ENCODE measurements at places on chromosomes 7 and 10. TPM values are rescaled to one million over a fixed set of nuclear protein-coding genes. Genes with fewer than 3 reads are reported as not detected.
A peak's percentile ranks its signal among the peaks of the same experiment; 100 is the strongest.

POLL gene
- total RNA-seq = 34.8 TPM

AOAH gene
- 18.8 TPM for total RNA-seq

GHRHR gene
- not detected for total RNA-seq

PRLHR gene
- not detected for total RNA-seq

RHOBTB1 gene
- not detected for total RNA-seq

- DNase-seq = no peak
- peaks cover 65% of the 10 kb centered on the region for H3K4me1 ChIP-seq
- peaks cover 16% of the 10 kb centered on the region for H3K36me3 ChIP-seq
- no peak overlapping the region for H3K4me3 ChIP-seq
Observed at GRCh38 chr7:104960741-104961448, 53.1 kb upstream of the KMT2E start.

- peak; percentile 9 for DNase-seq
- H3K27me3 ChIP-seq = peaks cover 15% of the 10 kb centered on the region
- no peaks in the 10 kb centered on the region for H3K36me3 ChIP-seq
Observed at GRCh38 chr7:22001345-22002004, 55.8 kb upstream of the CDCA7L start.

DNA sequence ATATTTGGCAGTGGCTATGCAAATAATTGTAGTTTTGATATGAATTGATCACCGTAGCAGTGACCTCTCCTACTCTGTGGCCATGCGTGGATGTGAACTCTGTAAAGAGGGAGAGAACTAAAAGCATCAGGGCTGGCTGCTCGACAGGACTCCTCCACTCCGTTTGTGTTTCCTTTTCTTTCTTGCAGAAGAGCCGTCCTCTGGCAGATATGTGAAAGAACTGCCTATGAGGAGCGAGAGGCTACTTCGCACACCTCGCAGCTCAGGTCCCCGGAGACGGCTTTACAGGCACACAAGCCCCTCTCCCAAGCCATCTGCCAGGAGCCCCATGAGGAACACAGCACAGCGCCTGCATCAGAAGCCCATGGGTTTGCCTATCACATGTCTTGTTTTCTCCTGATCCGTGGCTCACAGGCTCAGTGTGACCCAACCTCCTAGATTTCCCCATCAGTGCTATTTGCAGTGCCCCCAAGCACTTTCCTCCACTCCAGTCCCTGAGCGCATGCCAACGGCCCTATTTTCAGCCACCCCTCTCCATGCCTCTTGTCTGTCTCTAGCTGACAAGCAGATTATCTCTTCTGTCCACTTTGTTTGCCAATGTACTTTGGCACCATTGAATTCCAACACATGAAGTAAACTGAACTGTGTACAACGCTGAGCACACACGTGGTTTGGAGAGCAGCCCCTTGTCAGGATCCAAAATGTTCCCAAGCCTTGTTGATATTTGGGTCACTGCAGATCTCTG, 164.3 kb upstream of the AKR1E2 start:
- H3K27me3 ChIP-seq = peaks cover 40% of the 10 kb centered on the region
- H3K4me3 ChIP-seq = no peak overlapping the region

DNA sequence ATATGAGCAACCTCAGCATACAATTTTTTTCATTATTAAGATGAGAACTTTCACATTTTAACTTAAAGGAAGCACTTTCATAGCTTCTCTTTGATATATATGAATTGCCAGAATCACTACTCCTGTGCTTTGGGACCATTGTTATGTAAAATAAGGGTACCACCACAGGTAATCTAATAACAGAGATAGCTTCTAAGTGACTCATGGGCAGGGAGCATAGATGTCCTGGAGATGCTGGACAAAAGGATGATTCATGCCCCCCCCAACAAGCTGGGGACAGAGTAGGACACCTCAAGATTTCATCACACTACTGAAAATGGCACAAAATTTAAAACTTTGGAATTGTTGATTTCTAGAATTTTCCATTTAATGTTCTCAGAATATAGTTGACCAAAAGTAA, 641.1 kb downstream of the PCDH15 start:
- H3K4me1 ChIP-seq = no peaks in the 10 kb centered on the region
- H3K36me3 ChIP-seq = no peaks in the 10 kb centered on the region
- no peak overlapping the region for H3K27ac ChIP-seq
- no peak for DNase-seq
- H3K4me3 ChIP-seq = no peak overlapping the region

DNA sequence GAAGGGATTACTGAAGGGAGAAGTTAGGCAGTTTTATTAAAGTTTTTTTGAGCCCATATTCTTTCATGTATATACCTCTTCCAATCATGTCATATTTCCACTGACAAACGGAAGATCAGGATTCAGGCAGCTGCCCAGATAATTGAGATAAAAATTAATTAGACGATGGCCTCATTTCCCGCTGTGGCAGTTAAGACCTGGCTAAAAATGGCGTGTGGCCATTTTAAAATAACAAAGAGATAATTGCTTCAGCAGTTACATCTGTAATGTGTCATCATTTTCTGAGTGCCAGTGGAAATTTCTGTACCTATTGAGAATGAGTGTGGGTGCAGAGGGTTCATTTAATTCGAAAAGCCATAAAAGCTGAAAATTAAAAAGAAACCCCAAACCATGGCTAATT, 215.1 kb downstream of the STK31 start:
- H3K27ac ChIP-seq = no peak overlapping the region
- no peak for DNase-seq
- no peaks in the 10 kb centered on the region for H3K4me1 ChIP-seq
- H3K36me3 ChIP-seq = no peaks in the 10 kb centered on the region
- peaks cover 15% of the 10 kb centered on the region for H3K27me3 ChIP-seq

DNA sequence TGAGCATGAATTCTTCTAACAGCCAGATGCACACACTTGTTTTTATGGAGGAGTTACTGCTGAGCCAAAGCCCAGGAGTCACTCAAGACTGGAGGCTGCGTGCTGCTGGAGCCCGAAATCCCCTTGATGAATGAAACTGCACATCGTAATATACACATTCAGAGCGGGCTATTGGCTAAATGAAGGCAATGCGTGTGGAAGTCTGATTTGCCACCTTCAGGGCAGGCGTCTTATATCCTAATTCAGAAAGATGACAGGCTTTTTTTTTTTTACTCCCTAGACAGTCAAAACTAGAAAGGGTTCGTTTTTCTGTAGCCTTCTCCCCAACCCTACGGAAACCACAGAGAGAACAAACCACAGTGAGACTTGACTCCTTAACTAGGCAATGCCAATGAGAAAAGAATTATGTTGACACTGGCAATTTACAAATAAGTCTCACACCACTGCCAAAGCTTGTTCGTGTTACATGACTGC, 227.2 kb upstream of the KLF14 start:
- DNase-seq = peak; percentile 87
- H3K36me3 ChIP-seq = peaks cover 51% of the 10 kb centered on the region
- peak overlapping the region; percentile 81 for H3K4me3 ChIP-seq
- no peaks in the 10 kb centered on the region for H3K27me3 ChIP-seq
- peaks cover 58% of the 10 kb centered on the region for H3K4me1 ChIP-seq

- no peak overlapping the region for H3K4me3 ChIP-seq
- H3K4me1 ChIP-seq = no peaks in the 10 kb centered on the region
- no peak overlapping the region for H3K27ac ChIP-seq
- DNase-seq = no peak
Observed at GRCh38 chr10:64101606-64102263, 580.5 kb downstream of the REEP3 start.

FRMD4A gene
- 0.50 TPM for total RNA-seq

GRCh38 chr10:73494877-73495225, 973 bp downstream of the PPP3CB start:
- H3K27ac ChIP-seq = peak overlapping the region; percentile 90
- peak overlapping the region; percentile 95 for H3K4me3 ChIP-seq
- no peak for DNase-seq
- no peaks in the 10 kb centered on the region for H3K27me3 ChIP-seq

- H3K36me3 ChIP-seq = peaks cover 35% of the 10 kb centered on the region
- peak overlapping the region; percentile 33 for H3K27ac ChIP-seq
- H3K27me3 ChIP-seq = no peaks in the 10 kb centered on the region
- H3K4me3 ChIP-seq = peak overlapping the region; percentile 14
- H3K4me1 ChIP-seq = peaks cover 70% of the 10 kb centered on the region
Observed at GRCh38 chr7:139043823-139044812, 8.3 kb upstream of the ZC3HAV1L start.

GRCh38 chr7:106615808-106616707, 44.9 kb downstream of the CCDC71L start:
- H3K4me3 ChIP-seq = no peak overlapping the region
- H3K36me3 ChIP-seq = peaks cover 1% of the 10 kb centered on the region
- DNase-seq = no peak
- H3K27me3 ChIP-seq = peaks cover 25% of the 10 kb centered on the region
- H3K4me1 ChIP-seq = peaks cover 5% of the 10 kb centered on the region

FZD8 gene
- total RNA-seq = 0.50 TPM

FKBP6 gene
- not detected for total RNA-seq

All from activated T-cell treated with anti-CD3 and anti-CD28 coated beads, Interleukin-2, amount 50 U/mL, for 72 hours (primary cell).